Thymus (tissue), 14 donors: ENCODE measurements at places on chromosomes 7 and 10. TPM values are rescaled to one million over a fixed set of nuclear protein-coding genes. Genes with fewer than 3 reads are reported as not detected.

FMC1 gene
- total RNA-seq, result 17.4 TPM

CTNNA3 gene
- 0.28 TPM for total RNA-seq

ASIC3 gene
- total RNA-seq, result 0.14 TPM

CXCL12 gene
- total RNA-seq, result 56.5 TPM

SKAP2 gene
- total RNA-seq, result 9.8 TPM

MPP7 gene
- 2.8 TPM for total RNA-seq

GRCh38 chr7:120060281-120060680, 212.7 kb upstream of the KCND2 start:
- H3K36me3 ChIP-seq, result no peaks in the 10 kb centered on the region
- no peaks in the 10 kb centered on the region for H3K4me1 ChIP-seq
- H3K27me3 ChIP-seq, result no peaks in the 10 kb centered on the region
- no peak overlapping the region for H3K27ac ChIP-seq
- H3K4me3 ChIP-seq, result no peak overlapping the region
- DNase-seq, result no peak

GRCh38 chr7:72335561-72336381, 76.4 kb downstream of the CALN1 start:
- H3K4me1 ChIP-seq, result peaks cover 9% of the 10 kb centered on the region
- peak overlapping the region; percentile 91 for H3K27ac ChIP-seq
- peak overlapping the region; percentile 91 for H3K4me3 ChIP-seq
- no peaks in the 10 kb centered on the region for H3K27me3 ChIP-seq

DNA sequence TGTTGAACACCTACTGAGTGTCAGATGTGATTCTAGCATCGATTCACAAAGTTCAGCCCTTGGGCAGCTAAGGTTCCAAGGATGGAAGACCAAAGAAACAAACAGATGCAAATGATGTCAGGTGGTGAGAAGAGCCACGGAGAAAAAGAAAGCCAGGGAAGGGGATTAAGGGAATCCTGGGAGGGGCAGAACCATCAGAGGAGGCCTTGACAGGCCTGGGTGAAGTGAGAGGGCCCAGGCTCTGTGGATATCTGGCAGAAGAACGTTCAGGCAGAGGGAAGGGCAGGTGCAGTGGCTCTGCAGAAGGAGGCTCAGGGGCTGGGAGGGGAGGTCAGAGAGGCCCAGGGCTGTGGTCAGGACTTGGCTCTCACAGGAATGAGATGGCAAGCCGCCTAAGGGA, 90.4 kb downstream of the C10orf105 start:
- H3K4me3 ChIP-seq, result no peak overlapping the region
- H3K27ac ChIP-seq, result no peak overlapping the region
- no peaks in the 10 kb centered on the region for H3K36me3 ChIP-seq
- H3K4me1 ChIP-seq, result no peaks in the 10 kb centered on the region
- H3K27me3 ChIP-seq, result no peaks in the 10 kb centered on the region

DNA sequence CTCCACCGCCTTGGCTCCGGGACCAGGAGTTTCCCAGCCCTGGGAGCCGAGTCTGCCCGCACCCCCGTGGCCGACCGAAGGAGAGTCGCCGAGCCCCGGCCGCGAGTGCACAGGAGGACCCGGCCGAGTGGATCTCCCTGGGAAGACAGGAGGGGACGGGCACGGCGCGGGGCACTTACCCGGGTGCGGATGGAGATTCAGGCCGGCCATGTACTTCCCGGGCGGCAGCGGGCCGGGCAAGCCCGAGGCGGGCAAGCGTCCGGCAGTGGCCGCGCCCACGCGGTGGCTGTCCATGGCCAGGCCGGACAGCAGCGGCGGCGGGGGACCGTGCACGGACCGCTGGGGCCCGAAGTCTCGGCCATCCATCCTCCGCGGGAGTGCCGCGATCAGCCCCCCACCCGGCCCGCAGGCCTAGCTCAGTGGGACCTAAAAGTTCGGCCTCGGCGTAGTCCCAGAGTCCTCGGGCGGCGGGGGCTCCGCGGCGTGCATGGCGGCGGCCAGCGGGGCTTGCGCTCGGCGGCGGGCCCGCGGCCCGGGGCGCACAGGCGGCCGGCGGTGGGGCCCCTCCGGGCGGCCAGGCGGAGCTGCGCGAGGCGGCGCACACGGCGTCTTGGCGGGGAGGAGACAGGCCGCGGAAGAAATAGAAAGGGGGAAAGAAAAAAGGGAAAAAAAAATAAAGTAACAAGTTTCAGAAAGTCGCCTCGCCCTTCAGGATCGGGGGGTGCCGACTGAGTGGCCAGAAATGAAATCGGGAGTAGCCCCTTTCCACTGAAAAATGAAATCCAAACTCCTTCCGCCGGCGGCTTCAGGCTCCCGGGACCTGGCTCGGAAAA, 2.5 kb downstream of the TNRC18 start:
- peaks cover 27% of the 10 kb centered on the region for H3K4me1 ChIP-seq
- no peaks in the 10 kb centered on the region for H3K36me3 ChIP-seq
- DNase-seq, result no peak
- peaks cover 93% of the 10 kb centered on the region for H3K27me3 ChIP-seq

GRCh38 chr7:91187061-91187460, 77.2 kb upstream of the FZD1 start:
- no peaks in the 10 kb centered on the region for H3K4me1 ChIP-seq
- H3K36me3 ChIP-seq, result no peaks in the 10 kb centered on the region
- H3K27me3 ChIP-seq, result no peaks in the 10 kb centered on the region

- H3K36me3 ChIP-seq, result peaks cover 6% of the 10 kb centered on the region
- H3K27ac ChIP-seq, result no peak overlapping the region
- no peak overlapping the region for H3K4me3 ChIP-seq
- no peak for DNase-seq
- H3K27me3 ChIP-seq, result no peaks in the 10 kb centered on the region
- no peaks in the 10 kb centered on the region for H3K4me1 ChIP-seq
These were observed 45.8 kb upstream of the RHEB start for GRCh38 chr7:151565541-151565940.

DNA sequence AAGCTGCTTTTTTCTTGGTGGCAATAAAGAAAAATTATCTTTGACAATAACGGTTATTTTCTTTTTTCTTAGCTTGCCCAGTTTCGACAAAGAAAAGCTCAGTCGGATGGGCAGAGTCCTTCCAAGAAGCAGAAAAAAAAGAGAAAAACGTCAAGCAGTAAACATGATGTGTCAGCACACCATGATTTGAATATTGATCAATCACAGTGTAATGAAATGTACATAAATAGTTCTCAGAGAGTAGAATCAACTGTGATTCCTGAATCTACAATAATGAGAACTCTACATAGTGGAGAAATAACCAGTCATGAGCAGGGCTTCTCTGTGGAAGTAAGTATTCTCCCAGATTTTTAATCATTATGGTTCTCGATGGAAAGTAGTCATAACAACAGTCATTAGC, 33.0 kb downstream of the AKAP9 start:
- H3K27me3 ChIP-seq, result no peaks in the 10 kb centered on the region
- no peak overlapping the region for H3K4me3 ChIP-seq
- H3K27ac ChIP-seq, result no peak overlapping the region
- no peak for DNase-seq
- no peaks in the 10 kb centered on the region for H3K4me1 ChIP-seq

GRCh38 chr7:42709284-42709683, 202.6 kb downstream of the C7orf25 start:
- no peaks in the 10 kb centered on the region for H3K36me3 ChIP-seq
- no peaks in the 10 kb centered on the region for H3K4me1 ChIP-seq
- H3K27ac ChIP-seq, result no peak overlapping the region
- H3K4me3 ChIP-seq, result no peak overlapping the region

GRCh38 chr7:127713006-127713405, 61.0 kb downstream of the SND1 start:
- no peak overlapping the region for H3K4me3 ChIP-seq
- H3K36me3 ChIP-seq, result peaks cover 61% of the 10 kb centered on the region
- H3K4me1 ChIP-seq, result no peaks in the 10 kb centered on the region

DNA sequence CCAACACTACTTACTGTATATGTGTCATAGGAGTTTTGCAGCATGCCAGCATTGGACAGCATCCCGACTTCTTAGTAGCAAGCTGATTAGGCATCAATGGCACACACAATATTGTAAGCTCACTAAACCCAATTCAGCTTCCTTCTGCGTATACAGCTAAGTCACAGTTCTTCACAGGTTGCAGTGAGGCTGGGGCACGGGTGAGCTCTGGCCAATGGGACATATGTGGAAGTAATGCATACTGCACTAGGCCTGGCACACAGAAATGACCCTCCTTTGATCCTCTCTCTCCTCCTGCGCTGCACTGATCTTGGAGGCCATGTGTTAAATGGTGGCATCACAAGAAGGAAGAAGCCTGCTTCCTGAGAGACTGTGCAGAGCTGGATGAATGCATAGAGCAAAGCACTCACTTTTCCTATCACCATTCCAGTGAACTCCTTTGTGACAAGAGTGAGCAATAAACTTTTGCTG, 11.9 kb downstream of the RAB11FIP2 start:
- no peak overlapping the region for H3K4me3 ChIP-seq
- H3K36me3 ChIP-seq, result peaks cover 9% of the 10 kb centered on the region
- H3K27me3 ChIP-seq, result no peaks in the 10 kb centered on the region
- DNase-seq, result no peak
- H3K27ac ChIP-seq, result no peak overlapping the region

GRCh38 chr10:109875828-109876821, 47.2 kb downstream of the XPNPEP1 start:
- no peaks in the 10 kb centered on the region for H3K27me3 ChIP-seq
- H3K4me3 ChIP-seq, result no peak overlapping the region
- DNase-seq, result no peak

- H3K27ac ChIP-seq, result no peak overlapping the region
- H3K4me1 ChIP-seq, result no peaks in the 10 kb centered on the region
- no peaks in the 10 kb centered on the region for H3K27me3 ChIP-seq
- no peak for DNase-seq
These were observed 26.4 kb upstream of the MSS51 start for GRCh38 chr10:73459683-73460314.
